ENCODE measurements at places on chromosomes 4 and X.

GRCh38 chr4:150126201-150126863 lies 48.1 kb downstream of the DCLK2 start:
- no peak for DNase-seq

GRCh38 chr4:156439576-156440200 lies 486.0 kb upstream of the CTSO start:
- no peak for DNase-seq

GRCh38 chr4:130329036-130329435 lies 1233.1 kb downstream of the C4orf33 start:
- no peak for DNase-seq

DNA sequence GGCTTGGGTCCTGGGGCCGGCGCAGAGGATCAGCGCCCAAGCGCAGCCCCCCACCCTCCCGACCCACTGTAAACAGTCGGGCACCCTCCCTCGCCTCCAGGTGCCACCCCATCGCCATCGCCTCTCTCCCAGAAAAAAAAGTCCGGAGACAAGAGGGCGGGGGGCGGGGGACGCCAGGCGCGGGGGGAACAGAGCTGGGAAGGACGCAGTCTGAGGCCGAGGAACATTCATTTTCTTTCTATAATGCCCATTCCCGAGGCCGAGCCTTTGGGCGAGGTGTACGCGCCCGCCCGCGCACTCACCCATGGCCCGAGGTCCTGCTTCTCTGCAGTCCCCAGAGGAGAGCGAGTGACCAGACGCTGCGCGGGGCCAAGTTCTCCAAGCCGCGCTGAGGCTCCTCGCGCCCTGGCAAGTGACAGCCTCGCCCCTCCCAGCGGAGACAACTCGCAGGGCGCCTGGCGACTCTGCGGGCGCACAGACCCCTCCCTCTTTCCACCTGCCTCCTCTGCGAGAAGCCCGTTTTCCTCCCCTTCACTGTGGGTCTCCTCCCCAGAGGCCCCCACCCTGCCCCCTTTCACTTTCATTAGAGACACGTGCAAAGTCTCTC lies 63.5 kb upstream of the WDR17 start:
- no peak for DNase-seq

- no peak for DNase-seq
Observed at GRCh38 chrX:20974326-20974725, 399.9 kb upstream of the CNKSR2 start.

DNA sequence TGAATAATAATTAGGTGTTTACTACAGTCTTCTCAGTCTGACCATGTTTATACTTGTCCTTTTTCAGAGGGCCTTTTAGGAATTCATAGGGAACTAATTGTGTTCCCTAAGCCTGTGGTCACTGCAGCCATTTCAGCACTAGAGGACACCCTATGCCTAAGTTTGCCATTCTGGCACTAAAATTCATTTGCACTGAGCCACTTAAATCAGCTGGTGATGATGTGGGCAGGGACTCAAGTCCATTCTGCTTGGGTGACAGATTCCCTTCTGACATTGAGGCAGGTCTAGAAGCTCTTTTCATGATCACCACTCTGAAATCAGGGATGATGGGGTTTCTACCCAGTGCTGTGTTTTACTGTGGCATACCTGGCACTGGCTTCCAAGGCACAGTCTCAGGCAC lies 1178.9 kb upstream of the DIAPH2 start:
- DNase-seq, result no peak

- DNase-seq, result no peak
Observed at GRCh38 chr4:76779740-76780459, 118.0 kb downstream of the SOWAHB start.

GRCh38 chrX:16617382-16617781 lies 32.6 kb upstream of the S100G start:
- DNase-seq, result no peak

- no peak for DNase-seq
Observed at GRCh38 chr4:113524096-113524495, 237.4 kb downstream of the CAMK2D start.

DNA sequence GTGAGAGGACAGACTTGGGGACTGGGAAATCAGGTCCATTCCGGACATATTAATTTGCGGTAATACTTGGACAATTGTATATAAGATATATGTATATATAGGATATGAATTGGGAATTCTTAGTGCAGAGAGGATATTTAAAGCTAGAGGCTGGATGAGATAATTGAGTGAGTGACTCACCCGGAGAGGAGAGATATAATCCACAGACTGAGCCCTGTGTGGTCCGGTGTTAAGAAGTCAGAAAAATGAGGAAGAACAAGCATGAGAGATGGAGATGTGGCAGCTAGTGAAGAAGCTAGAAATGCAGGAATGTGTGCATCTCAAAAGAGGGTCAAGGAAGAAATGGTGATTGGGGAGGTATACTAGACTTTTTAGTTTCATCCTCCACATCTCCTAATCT lies 336.2 kb downstream of the SLC7A11 start:
- no peak for DNase-seq

- DNase-seq, result no peak
Observed at GRCh38 chrX:43573441-43574015, 82.6 kb upstream of the MAOA start.

- no peak for DNase-seq
Observed at GRCh38 chrX:119790977-119791436, 423 bp downstream of the RPL39 start.

DNA sequence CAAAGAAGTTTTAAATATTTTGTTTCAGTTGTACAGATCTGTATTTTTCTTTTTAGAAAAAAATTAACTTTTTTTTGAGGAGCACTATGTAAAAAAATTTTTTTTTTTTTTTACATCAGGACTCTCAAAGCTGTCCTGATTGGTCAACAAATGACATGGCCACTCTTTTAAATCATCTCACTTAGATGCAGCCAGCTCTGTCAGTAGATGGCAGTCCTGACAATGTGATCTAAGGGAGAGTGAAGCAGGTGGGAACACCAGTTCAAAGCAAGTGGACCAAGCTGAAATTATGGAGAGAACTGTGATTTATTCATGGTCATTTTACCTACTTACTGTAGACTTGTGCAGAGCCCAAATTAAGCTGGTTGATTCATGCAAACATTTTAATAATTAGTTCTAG lies 174.7 kb upstream of the GPRIN3 start:
- no peak for DNase-seq

GRCh38 chr4:89123451-89123851 lies 12.1 kb downstream of the TIGD2 start:
- no peak for DNase-seq

GRCh38 chr4:168739886-168740285 lies 243.0 kb downstream of the PALLD start:
- DNase-seq, result no peak

- no peak for DNase-seq
Observed at GRCh38 chrX:133550665-133551485, 135.6 kb upstream of the GPC4 start.

DNA sequence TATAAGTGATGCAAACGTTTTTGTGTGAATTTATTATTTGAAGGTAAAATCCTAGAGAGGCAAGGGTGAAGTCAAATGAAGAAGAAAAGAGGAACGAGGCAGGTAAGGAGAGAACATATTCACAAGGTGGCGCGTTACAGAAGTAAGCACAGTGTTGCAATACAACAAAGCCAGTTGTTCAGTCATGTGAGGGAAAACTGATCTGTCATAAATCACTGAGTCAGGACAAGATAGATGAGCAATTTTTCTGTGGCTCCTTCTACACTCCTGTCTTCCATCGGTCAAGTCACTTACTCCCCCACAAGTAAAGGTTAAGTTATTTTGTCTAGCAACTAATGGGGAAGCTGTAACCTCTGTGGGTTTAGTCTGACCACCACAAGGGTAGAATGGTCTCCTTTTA lies 203.0 kb upstream of the GK2 start:
- DNase-seq, result no peak

DNA sequence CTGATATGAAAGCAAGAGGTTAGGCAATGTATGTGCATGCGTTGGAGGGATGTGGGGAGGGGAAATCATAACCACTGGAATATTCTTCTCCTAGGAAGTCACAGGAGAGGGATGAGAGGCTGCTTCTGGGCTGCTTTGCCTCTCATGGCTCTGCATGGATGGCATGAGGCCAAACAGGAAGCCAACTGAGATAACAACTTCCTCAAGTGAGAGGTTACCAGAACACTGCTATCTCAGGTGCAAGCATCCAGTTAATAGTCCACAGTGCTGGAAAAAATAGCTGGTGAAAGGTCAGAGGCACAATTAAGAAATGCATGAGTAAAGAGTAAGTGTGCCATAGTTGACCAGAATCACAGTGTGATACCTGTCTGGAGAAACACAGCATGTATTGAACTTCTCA lies 113.3 kb downstream of the ELOVL6 start:
- no peak for DNase-seq

DNA sequence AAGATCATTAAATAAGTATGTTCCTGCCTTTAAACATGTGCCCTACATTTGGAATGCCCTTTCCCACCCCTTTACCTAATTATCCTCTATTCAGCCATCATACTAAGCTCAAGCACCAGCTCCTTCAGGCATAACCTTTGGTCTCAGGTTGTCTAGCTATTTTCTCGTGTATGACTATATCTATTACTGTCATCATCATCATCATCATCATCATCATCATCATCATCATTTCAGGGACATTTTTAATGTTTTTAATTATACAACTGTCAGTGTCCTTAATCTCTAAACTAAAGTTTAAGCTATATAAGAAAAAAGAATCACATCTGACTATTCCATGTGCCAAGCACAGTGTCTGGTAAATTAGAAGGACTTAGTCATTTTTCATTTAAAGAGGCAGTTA lies 214.6 kb upstream of the CTSO start:
- DNase-seq, result no peak

GRCh38 chrX:70774223-70774622 lies 134.3 kb downstream of the TEX11 start:
- DNase-seq, result no peak

DNA sequence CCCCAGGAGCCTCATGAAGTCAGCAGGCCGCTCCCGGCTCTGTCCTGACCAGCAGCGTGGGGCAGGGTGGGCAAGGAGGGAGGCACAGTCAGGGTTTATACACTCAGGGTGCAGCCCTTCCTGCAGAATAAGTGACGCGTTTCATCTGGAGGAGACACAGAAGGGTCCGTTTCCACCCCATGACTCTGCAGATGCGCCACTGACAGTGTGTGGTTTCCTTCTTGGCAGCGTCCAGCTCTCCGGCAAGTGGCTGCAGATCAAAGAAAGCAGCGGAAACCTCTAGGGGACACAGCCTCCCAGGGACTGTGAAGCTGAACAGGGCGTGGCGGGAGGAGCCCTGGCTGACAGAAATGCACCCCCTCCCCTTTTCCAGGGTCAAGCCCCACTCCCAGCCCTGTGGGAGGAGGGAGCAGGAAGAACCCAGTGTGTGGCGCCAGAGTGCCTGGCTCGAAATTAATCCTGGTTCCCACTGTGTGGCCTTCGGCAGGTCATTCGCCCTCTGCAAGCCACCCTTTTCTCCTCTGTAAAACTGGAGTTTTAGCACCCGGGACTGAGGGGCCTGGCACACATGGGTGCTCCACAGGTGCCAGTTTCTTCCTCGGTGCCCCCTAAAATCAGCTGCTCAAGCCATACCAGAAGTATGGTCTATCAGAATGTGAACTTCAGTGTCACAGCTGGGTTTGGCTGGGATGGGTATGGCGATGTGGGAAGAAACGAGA lies 17.3 kb upstream of the TBC1D14 start:
- DNase-seq, result no peak

GRCh38 chr4:113385281-113385899 lies 335.9 kb downstream of the ANK2 start:
- no peak for DNase-seq

DNA sequence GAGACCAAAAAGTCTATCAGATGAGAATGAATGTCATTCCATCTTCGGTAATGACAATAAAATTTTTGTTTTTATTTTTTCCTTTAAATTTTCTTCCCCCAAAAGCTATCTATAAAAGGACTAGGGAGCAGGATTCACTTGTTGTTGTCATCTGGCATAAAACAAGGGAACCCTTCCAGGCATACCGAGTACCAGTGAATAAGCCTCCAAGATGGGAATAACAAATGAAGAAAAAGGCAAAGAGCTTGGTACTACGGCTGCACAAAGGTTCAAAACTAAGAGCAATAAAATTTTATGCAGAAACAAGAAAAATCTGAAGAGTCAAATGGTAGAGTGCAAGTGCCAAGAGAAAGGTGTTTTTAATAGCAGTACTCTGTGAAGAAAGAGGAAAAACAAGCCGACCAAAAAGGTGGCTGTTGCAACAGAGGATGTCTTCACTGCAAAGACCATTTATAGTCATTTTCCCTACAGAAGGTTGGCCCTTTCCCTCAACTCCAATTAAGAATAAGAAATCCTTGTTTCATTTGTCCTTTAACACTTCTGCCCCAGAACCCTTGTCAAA lies 25.8 kb downstream of the PPP3CA start:
- DNase-seq, result no peak

DNA sequence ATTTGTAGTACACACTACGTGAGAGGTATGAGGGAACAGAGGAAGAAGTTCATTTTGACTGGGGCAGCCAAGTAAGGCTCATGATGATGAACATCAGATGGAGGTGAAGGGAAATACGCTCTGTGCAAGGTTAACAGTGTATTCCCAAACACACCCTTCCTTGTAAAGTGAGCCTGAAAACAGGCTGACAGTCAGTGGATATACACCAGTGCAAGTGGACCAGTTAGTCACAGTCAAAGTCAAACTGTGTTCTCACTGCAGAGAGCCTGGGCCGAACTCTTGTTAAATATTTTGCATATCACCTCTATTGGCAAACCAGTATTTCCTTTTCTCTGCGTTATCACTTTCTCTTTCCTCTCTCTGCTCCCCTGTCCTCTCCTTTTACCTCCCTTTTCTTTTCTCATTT lies 23.4 kb upstream of the RHOH start:
- no peak for DNase-seq

DNA sequence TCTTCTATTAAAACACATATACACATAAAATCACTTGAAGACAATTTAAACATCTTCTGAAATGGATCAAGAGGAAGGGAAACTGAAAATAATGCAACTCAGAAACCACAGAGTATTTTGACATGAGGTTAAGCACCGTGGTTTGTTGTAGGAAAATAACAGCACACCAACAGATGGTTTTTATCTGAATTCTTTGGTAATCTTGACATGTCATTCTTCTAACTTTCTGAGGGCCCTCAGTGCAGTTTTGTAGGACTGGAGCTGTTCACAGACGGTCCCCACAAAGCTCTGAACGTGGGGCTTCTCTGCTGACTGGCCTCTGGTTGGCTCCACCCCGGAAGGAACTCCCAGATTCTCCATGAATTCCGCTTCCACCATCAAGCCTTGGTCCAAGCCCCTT lies 16.0 kb upstream of the TLR8 start:
- DNase-seq, result no peak

- DNase-seq, result no peak
Observed at GRCh38 chrX:50577326-50577725, 106.7 kb upstream of the DGKK start.

DNA sequence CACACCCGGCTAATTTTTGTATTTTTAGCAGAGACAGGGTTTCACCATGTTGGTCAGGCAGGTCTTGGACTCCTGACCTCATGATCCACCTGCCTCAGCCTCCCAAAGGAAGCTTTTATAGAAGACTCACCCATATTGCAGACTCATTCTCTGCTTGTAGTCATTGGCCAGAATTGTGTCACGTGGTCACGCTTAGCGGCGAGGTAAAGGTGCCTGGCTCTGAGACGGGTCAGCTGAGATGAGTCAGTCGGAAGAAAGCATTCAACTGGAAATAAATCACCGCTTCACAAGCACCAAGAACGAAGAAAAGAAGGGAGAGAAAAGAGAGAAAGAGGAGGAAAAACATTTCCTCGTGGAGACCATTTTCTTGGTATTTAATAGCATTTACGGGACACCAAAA lies 218.8 kb upstream of the NOCT start:
- no peak for DNase-seq

GRCh38 chr4:147638365-147638764 lies 21.2 kb downstream of the TMEM184C start:
- DNase-seq, result no peak

GRCh38 chrX:77426811-77427210 lies 20.4 kb upstream of the FGF16 start:
- no peak for DNase-seq

Data from stimulated activated CD4-positive, alpha-beta T cell treated with anti-CD3 and anti-CD28 coated beads, Interleukin-12 subunit alpha, Interleukin-12 subunit beta, amount 100 ng/mL, for 48 hours (primary cell).